ENCODE measurements at places on chromosomes 1 and 21. TPM values are rescaled to one million over a fixed set of nuclear protein-coding genes. Genes with fewer than 3 reads are reported as not detected.

Gene SLAMF6
- total RNA-seq, result not detected

Gene HMCN1
- total RNA-seq, result 30.5 TPM

Gene COL9A2
- 1.00 TPM for total RNA-seq

Gene AMY1A
- not detected for total RNA-seq

Gene FCRL4
- not detected for total RNA-seq
